ENCODE measurements at places on chromosomes 3 and 15.

DNA sequence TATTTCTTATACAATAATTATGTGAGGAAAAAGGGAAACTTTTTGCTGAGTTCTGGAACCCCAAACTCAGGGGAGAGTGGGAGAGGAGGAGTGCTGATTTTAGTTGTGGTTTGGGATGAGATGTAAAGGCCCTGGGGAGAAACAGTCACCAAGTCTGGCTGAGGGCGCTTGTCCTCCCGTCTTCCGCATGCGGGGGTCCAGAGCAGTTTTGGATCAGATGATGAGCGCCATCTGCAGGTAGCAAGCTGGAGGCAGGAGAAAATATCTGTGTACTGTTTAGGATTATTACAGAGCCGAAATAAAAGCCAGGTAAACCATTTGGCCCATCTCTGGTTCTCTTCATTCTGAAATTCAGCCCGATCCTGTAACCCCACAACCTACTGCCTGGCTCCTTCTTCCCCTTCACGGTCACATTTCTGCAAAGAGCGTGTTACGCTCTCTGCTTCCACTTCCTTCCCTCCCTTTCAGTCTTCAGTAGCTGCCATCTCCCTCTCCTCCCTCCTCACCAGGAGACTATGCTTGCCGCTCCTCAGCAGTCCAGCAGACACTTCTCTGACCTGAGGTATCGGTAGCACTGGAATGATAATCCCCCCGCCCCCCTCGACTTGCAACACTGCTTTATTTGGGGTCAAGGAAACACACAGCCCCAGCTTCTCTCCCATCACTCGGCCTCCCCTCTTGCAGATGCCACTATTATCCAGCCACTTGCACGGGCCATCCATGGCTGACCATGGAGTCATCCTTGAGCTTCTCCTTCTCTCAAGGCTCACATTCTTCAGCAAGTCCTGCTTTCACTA lies 1.4 kb upstream of the PARP14 start:
- peak; percentile 67 for DNase-seq

DNA sequence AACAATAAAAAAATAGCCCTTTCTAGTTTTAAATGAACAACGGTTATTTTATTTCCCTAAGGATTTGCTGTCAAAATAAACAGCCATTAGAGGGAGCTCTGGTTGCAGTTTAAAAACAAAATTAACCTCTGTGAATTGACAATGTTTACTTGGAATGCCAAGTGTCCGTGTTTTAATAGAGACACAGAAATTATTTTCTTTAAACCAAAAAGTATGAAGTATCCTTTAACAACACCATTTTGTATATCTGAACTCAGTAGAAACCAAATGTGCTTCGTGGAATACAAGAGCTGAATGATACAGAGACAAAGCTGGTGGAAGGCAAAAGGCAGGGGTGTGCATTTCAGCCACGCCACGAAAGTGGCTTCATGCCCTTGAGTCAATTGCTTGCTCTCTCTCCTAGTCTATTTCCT lies 74.4 kb downstream of the MOBP start:
- no peak for DNase-seq

GRCh38 chr15:78366342-78366741 lies 26.2 kb downstream of the CRABP1 start:
- no peak for DNase-seq

DNA sequence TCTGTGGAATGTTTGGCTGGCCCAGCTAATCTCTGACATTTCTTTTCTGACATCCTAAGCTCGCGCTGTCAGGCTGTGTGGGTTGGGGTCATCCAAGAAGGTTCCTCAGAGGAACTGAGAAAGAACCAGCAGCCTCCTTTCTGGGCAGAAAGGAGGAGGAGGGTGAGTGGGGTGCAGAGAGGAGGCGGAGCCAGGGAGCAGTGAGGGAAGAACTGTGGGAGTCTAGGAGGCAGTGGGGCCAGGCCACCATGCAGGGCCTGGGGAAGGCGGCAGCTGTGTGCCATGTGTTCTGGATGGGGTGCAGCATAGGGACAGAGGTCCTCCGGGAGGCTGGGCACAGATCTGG lies 5.3 kb downstream of the SEMA7A start:
- DNase-seq = no peak

GRCh38 chr3:187746442-187747281 lies 1.4 kb upstream of the BCL6 start:
- DNase-seq = no peak

DNA sequence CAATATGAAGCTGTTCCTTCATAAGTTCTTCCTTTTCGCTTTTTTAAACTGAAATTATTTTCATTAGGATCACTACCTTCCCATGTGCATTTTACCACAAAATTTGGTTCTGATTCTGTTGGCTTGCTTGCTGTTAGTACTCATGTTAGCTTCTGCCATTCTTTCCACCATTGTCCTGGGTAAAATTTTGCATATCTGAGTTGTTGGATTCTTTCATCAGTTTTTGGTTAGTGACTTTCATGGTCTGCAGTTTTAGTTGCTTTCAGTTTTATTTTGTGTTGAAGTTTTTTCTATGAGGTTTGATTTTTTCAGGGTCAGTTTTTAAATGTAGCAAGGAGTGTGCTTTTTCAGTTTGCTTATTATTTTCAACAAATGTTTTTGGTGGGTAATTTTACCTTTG lies 71.9 kb downstream of the SMAD3 start:
- no peak for DNase-seq

GRCh38 chr3:33111581-33111980 lies 2.2 kb upstream of the CRTAP start:
- DNase-seq = no peak

DNA sequence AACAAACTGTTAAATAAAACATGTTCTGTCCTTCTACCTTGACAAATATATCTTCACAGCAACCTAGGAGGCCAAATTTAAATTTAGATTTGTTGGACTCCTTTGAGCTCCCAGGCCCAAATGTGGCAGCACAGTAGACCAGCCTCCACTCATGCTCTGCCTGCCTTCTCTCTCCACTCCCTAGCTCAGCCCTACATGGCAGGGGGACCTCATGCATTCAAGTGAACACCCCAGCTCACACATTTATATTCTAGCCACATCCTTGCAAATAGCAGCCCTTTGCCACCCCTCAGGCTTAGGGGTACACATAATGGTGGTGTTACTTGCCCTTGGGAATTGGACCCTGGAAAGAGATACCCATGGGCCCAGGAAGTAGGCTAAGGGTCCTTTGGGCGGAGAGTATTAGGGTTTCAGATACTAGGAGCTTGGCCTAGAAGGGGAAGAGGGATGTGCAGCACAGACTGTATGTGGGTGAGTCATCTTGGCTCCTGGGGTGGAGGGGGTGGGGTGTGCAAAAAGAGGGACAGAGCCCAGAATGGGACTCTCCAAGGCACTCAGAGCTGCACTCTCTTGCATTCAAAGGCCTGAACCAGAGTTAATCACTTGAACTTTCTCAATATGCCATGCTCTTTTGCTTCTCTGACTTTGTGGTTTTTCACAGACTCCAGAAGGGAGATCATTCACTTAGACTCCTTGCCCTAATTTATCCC lies 268.4 kb upstream of the ROPN1 start:
- no peak for DNase-seq

Measured in stimulated activated CD8-positive, alpha-beta memory T cell treated with anti-CD3 and anti-CD28 coated beads, Interleukin-15, amount 100 ng/mL, for 4 hours (primary cell).